ENCODE measurements at places on chromosomes 4 and X. TPM values are rescaled to one million over a fixed set of nuclear protein-coding genes. Genes with fewer than 3 reads are reported as not detected.

Gene USP51
- polyA plus RNA-seq: 0.41 TPM

- no peaks in the 10 kb centered on the region for H3K27me3 ChIP-seq
- no peak overlapping the region for H3K27ac ChIP-seq
- no peaks in the 10 kb centered on the region for H3K4me1 ChIP-seq
These were observed 1336.5 kb downstream of the PCDH19 start for GRCh38 chrX:99073551-99073950.

DNA sequence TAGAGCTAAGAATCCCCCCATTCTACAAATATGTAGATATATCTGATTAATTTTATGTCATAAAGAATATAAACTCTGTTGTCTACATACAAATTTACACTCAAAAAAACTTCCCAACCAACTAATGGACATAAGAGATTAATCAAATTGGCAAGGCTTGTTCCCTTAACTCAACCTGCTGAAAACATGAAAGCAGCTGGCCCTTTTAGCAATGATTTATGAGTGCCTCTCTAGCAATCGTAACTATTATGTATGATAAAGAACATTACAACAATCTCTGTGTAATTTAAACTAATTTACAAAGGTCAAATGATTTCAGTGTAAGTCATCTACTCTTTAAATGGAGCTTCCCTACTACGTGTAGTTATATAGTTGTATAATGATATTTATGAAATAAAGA lies 83.1 kb upstream of the FTHL17 start:
- no peak for DNase-seq
- H3K4me1 ChIP-seq: no peaks in the 10 kb centered on the region
- no peaks in the 10 kb centered on the region for H3K27me3 ChIP-seq
- H3K4me3 ChIP-seq: no peak overlapping the region
- no peaks in the 10 kb centered on the region for H3K36me3 ChIP-seq

GRCh38 chr4:108878806-108879205 lies 116.0 kb upstream of the ETNPPL start:
- H3K27ac ChIP-seq: no peak overlapping the region
- no peak for DNase-seq
- H3K4me3 ChIP-seq: no peak overlapping the region
- H3K27me3 ChIP-seq: peaks cover 5% of the 10 kb centered on the region

DNA sequence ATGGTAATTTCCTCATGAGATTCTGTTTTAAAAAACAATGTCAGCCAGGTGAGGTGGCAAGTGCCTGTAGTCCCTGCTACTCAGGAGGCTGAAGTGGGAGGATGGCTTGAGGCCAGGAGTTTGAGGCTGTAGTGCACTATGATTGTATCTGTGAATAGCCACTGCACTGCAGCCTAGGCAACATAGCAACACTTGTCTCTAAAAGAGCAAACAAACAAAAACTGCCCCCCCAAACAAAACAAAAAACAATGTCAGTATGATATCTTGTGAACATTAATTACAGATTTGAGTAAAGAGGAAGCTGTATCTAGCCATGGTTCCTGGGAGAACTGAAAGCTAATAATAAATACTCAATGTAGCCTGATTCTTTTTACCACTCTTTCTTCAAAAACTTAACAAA lies 6.8 kb upstream of the MSL3 start:
- H3K27me3 ChIP-seq: peaks cover 4% of the 10 kb centered on the region
- no peak for DNase-seq
- no peaks in the 10 kb centered on the region for H3K36me3 ChIP-seq

GRCh38 chr4:167722487-167722808 lies 369.9 kb upstream of the ANXA10 start:
- no peak overlapping the region for H3K4me3 ChIP-seq
- no peaks in the 10 kb centered on the region for H3K36me3 ChIP-seq
- H3K4me1 ChIP-seq: no peaks in the 10 kb centered on the region
- DNase-seq: no peak
- no peak overlapping the region for H3K27ac ChIP-seq

GRCh38 chr4:99536848-99537247 lies 26.0 kb downstream of the C4orf17 start:
- DNase-seq: no peak
- H3K27me3 ChIP-seq: peaks cover 35% of the 10 kb centered on the region
- H3K4me1 ChIP-seq: no peaks in the 10 kb centered on the region
- no peak overlapping the region for H3K27ac ChIP-seq
- no peak overlapping the region for H3K4me3 ChIP-seq

DNA sequence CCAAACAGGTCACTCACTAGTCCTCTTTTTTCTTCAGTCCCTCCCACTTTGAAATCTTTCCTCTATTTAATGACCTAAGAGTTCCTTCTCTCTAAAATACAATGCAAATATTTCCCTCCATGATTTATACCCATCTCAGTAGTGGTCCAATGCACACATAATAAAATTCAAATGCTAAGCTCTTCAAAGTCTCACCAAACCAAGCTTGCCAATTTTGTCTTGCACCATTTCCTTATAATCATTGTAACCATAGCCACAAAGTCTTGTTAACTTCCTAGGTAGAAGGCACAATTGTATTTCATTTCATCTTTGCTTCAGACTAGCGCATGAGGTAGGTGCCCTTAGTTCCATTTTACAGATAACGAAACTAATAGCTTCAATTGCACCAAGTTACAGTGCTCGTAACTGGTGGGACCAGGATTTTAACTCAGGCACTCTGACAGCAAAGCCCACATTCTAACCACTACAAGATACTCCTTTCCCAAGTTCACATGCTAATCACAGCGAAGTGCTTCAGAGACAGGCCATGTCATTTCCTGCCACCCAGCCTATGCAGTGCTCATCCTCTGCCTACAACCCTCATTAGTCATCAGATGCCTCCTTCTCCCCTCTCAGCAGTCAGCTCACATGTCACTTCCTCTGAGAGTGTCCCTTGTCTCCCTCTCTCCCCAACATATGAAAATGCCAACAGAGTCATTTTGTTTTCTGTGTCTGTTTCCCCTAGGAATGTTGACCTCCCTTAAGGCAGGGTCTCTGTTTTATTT lies 66.9 kb upstream of the PPARGC1A start:
- no peak overlapping the region for H3K27ac ChIP-seq
- H3K4me1 ChIP-seq: no peaks in the 10 kb centered on the region
- H3K27me3 ChIP-seq: no peaks in the 10 kb centered on the region
- H3K4me3 ChIP-seq: no peak overlapping the region
- no peak for DNase-seq
- no peaks in the 10 kb centered on the region for H3K36me3 ChIP-seq

GRCh38 chrX:31500921-31501320 lies 429.1 kb upstream of the FTHL17 start:
- no peak for DNase-seq
- H3K4me3 ChIP-seq: no peak overlapping the region
- H3K27ac ChIP-seq: no peak overlapping the region
- no peaks in the 10 kb centered on the region for H3K4me1 ChIP-seq

DNA sequence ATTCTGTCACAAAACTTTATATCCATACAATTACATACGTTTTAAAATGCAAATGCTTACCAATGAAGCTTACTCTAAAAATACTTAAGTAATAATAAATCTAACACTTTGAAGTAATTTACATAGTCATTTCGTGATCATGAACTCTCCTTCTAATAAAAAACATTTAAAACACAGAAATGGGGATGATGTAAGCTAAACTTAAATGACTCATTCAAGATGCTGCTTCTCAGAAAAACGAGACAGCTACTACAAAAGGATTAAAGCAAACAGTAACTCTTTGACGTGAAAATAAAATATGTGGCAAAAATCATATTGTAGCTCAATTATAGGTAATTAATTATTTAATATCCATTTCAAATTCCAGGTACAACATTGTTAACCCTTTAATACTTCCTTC lies 148.7 kb downstream of the FGF16 start:
- no peak overlapping the region for H3K27ac ChIP-seq
- no peaks in the 10 kb centered on the region for H3K27me3 ChIP-seq
- H3K36me3 ChIP-seq: peaks cover 8% of the 10 kb centered on the region
- H3K4me3 ChIP-seq: no peak overlapping the region
- no peak for DNase-seq

DNA sequence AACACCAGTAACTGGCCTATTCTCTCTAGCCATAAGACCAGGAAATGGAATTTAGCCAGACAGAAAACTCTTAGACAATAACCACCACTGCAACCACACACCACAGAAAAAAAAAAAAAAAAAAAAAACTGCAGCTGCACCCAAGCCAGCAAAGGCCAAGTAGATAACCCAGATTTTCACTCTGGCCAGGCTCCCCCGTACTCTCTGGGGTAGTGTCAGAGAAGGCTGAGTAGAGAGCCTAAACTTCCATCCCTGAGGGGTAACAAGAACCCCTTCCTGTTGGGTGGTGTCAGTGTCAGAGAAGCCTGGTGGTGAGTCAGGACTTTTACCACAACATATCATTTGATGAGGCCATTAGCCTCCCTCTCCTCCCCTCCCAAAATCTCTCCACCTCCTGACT lies 5.6 kb upstream of the DLG3 start:
- peaks cover 9% of the 10 kb centered on the region for H3K4me1 ChIP-seq
- no peak for DNase-seq
- no peak overlapping the region for H3K4me3 ChIP-seq
- H3K27ac ChIP-seq: no peak overlapping the region
- H3K36me3 ChIP-seq: no peaks in the 10 kb centered on the region

DNA sequence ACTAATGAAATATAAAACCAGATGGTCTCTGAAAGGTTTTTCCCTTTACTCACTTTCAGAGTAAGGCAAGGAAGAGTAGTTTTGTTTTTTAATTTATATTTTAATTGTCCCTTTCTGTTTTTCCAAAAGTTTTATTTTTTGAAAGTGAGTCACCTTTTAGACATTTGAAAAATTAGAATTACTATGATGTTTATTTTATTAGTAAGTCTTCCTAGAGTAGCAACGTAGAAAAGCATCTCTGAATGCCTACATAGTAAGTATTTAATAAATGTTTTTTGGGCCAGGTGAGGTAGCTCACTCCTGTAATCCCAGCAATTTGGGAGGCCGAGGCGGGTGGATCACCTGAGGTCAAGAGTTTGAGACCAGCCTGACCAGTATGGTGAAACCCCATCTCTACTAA lies 51.1 kb downstream of the TET2 start:
- no peak overlapping the region for H3K4me3 ChIP-seq
- no peaks in the 10 kb centered on the region for H3K27me3 ChIP-seq
- H3K36me3 ChIP-seq: no peaks in the 10 kb centered on the region
- no peak for DNase-seq
- H3K4me1 ChIP-seq: peaks cover 20% of the 10 kb centered on the region
- H3K27ac ChIP-seq: no peak overlapping the region

All from naive B cell (primary cell).